Cardiac muscle cell (in vitro differentiated cells and primary cell): ENCODE measurements at places on chromosomes 5 and 9.
A peak's percentile ranks its signal among the peaks of the same experiment; 100 is the strongest.

DNA sequence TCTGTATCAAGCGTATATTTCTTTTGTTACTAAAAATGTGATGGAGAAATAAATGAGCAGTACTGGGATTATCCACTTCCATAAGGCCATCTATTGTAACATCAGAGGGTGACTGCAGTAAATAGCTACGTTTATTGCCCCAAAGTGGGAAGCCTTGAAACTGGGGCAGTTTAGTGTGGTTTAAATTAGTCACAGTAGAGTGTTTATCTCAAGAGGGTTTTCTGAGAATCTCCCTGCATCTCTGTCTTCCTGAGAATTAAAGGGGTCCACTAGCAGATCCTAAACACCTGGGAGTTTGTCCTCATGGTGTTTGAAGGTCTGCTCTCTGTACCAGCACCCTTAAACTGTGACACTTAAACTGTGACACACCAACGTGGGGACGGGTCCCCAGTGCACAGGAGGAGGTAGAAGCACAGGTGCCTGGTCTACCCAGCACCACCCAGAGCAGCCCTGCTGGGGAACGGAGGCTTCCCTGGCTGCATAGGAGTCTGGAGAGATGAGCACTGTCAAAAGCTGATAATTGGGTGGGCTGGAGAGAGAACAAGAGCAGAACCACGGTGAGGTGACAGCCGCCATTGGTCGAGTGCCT lies 25.2 kb downstream of the PRRC2B start:
- no peak for DNase-seq

- DNase-seq: peak; percentile 20
Measured at GRCh38 chr9:90919883-90920282, 118.3 kb downstream of the SYK start.

DNA sequence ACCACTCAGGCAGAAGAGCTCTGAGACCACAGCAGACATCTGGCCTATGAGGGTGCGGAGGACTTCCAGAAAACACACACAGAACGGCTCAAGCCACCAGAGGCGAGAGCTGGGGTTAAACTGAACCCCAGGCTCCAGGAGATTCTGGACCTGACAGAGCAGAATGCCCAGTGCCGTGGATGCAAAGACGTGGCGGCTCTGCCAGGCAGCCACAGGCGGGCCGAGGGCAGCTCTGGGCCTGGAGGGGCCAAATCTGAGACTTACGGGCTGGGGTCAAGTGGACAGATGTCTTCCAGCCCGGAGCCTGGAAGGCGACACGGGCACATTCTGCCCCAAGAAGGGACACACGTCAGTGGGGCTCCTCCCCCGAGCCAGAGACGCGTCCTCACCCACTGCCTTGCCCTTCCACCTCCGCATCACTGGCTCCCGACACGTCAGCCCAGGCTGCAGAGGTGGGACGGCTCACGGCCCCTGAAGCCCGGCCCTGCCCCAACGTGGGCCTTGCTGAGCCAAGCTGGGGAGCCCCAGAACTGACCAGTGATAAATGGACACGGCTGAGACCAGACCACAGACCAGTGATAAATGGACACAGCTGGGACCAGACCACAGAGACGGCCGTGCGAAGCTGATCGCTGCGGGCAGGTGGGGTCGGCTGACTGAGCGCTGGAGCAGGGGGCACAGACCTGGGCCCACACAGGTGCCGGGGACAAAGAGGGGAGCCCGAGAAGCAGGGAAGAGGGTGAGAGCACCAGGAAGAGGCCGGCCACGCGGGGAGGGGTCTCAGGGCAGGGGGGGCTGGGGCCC lies 40.9 kb upstream of the NSMF start:
- no peak for DNase-seq

GRCh38 chr9:136538599-136539426 lies 7.0 kb downstream of the NOTCH1 start:
- peak; percentile 21 for DNase-seq
